ENCODE measurements at places on chromosomes 4 and X.

DNA sequence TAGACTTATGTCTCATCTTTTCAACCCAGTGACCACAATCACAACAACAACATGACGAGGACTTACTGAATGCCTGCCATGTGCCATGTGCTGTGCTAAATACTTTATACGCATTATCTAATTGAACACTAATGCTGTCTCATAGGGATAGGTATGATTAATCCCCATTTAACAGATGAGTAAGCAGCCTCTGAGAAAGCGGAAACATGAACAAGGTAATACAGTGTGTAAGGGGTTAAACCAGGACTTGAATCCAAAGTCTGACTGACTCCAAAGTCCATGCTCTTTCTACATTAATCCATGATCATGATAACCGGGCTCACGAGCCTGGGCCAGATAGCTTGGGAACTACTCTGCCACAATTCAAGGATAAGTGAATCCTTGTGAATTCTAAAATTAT lies 105.3 kb upstream of the MBNL3 start:
- DNase-seq: no peak

GRCh38 chrX:15107367-15107988 lies 162.4 kb downstream of the ASB9 start:
- no peak for DNase-seq

DNA sequence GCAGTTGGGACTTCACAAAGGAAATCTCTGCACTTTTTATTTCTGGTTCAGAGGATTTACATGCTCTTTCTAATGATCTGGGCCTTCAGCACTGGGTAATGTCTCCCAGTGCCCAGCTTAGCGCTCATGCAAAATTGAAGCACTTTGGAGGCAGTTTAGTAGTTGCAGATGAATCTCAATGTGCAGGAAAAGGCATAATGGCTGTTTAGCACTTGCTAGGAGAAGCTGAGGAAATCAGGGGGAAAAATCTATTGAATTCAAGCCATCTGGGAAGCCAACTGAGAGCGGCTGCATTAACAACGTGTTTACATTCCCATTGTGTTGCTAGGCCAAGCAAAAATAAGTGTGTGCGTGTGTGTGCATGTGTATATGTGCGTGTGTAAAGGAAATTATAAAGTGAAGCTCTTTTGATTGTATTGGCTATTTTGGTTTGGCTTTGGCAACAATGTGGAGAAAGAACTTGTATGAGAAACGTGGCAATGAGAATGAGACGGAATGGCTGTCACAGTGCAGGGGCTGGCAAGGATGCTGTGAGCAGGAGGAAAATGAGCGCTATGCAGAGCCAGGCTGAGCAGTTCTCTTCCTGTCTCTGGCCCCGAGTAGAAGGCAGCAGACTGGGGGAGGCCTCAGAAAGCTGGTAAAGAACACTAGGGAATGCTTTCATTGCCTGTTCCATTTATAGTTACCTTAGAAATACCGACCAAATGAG lies 231.5 kb downstream of the UNC5C start:
- DNase-seq: no peak

GRCh38 chr4:123421227-123421936 lies 24.8 kb downstream of the SPRY1 start:
- DNase-seq: no peak

DNA sequence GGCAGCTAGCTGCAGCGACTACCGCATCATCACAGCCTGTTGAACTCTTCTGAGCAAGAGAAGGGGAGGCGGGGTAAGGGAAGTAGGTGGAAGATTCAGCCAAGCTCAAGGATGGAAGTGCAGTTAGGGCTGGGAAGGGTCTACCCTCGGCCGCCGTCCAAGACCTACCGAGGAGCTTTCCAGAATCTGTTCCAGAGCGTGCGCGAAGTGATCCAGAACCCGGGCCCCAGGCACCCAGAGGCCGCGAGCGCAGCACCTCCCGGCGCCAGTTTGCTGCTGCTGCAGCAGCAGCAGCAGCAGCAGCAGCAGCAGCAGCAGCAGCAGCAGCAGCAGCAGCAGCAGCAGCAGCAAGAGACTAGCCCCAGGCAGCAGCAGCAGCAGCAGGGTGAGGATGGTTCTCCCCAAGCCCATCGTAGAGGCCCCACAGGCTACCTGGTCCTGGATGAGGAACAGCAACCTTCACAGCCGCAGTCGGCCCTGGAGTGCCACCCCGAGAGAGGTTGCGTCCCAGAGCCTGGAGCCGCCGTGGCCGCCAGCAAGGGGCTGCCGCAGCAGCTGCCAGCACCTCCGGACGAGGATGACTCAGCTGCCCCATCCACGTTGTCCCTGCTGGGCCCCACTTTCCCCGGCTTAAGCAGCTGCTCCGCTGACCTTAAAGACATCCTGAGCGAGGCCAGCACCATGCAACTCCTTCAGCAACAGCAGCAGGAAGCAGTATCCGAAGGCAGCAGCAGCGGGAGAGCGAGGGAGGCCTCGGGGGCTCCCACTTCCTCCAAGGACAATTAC lies 1.4 kb downstream of the AR start:
- no peak for DNase-seq

- DNase-seq: no peak
Measured at GRCh38 chr4:22510750-22511149, 5.1 kb downstream of the ADGRA3 start.

- no peak for DNase-seq
Measured at GRCh38 chr4:158410272-158410671, 111.4 kb upstream of the RXFP1 start.

- no peak for DNase-seq
Measured at GRCh38 chr4:70239131-70239883, 3.1 kb upstream of the CSN3 start.

DNA sequence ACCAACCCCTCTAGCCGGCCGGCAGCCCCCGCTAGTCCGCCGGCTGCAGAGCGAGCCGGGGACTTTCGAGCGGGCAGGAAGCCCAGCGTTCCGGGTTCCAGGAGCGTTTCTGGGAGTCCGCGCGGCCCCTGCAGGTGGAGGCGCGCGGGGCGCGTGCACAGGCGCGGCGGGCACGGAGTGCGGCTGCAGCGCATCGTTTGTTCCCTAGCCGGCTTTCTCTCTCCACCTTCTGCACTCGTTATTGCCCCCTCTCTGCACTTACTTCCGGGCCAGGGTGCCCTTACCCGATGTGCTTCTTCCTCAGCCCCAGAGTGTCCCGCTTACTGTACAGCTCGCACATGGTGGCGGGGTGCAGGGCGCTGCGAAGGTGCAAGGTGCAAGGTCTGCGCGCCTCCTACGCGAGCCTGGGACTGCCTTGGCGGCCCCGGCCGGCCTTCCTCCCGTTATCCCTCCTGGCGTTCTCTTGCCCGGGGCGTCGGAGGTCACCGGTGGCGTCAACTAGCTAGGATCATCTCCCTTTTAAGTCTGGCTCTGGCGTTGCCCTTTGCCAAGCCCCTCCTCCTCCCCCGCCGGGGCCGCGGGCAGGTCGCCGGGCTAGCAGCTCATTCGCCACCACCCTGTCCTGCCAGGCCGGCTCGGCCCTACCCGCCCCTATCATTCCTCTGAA lies at the start of gene ETNPPL:
Gene ETNPPL, minus strand, starts transcription at position 495 of the 667 bp plus-strand sequence. Its CDS starts 155 bp downstream, at position 340.
- DNase-seq: no peak

DNA sequence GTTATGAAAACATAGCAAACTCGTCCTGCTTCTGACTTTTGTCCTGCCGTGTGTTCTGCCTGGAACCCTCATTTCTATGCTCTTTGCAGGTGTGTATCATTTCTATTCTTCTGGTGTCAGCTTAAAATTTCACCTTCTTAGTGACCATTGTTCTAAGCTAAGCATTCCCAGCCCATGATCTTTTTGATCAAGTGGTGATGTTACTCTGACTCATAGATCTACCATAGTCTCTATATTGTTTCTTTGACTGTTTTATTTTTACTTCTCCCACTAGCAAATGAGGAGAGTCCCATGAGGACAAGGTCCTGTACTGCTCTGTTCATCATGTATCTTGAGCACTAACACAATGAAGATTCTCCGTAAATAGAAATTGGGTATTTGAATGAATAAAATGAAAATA lies 14.1 kb upstream of the CXCL6 start:
- no peak for DNase-seq

GRCh38 chr4:6011686-6012085 lies 6.5 kb downstream of the C4orf50 start:
- no peak for DNase-seq

GRCh38 chr4:102799816-102800215 lies 27.5 kb downstream of the UBE2D3 start:
- no peak for DNase-seq

GRCh38 chrX:76148041-76148665 lies 24.7 kb upstream of the PBDC1 start:
- DNase-seq: no peak

GRCh38 chr4:87071401-87071800 lies 136.6 kb downstream of the AFF1 start:
- no peak for DNase-seq

GRCh38 chr4:12924253-12924652 lies 559.9 kb downstream of the RAB28 start:
- DNase-seq: no peak

DNA sequence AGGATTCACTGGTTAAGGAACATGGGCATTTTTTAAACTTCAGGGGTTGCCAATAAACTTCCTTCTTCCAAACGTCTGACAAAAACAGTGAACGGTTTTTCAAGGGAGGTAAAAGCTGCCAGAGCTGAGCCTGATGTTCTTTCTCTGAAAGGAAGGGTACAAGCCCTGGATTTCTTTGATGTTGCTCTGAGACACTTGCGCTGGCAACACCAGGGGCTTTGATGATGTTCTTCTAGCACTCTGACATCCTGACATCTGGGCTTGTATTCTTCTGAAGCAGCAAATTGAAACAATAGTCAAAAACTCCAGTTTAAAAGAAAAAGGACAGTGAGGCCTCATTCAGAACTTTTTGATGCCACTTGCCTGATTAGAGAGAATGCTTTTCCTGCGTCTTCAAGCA lies 11.8 kb downstream of the FTHL17 start:
- DNase-seq: no peak

DNA sequence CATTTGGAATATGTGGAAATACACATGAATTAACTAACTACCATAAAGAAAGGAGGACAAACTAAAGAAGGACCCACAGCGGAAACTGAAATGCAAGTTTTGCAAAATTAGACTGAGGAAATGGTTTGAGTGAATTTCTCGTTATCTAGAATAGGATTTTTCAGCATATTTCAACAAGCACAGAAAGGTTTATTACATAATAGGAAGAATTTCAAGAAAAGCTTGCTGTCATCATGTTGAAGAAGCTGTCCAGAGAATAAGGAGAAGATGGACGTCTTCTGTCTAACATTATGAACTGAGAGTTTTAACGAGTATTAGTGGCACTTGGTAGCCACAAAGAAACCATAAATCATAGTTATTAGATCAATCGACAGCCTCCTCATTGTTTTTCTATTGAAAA lies 45.0 kb downstream of the TEC start:
- DNase-seq: no peak

DNA sequence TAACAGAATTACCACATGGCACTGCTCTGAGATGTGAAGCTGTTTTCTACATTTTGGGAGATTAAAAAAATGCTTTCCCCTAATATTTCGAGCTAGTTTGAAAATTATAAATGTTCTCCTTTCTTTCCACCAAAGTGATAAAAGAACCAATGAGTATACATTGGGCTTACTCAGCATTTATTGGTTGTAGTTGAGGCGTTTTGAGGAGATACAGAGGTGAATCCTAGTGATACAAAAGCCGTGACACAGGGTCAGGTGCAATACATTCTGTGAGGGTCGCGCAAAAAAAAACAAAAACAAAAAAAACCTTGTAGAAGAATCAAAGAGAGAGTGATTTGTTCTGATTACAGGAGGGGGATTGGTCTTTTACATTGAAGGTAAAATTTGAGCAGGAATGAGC lies 32.4 kb upstream of the CYP4V2 start:
- DNase-seq: no peak

DNA sequence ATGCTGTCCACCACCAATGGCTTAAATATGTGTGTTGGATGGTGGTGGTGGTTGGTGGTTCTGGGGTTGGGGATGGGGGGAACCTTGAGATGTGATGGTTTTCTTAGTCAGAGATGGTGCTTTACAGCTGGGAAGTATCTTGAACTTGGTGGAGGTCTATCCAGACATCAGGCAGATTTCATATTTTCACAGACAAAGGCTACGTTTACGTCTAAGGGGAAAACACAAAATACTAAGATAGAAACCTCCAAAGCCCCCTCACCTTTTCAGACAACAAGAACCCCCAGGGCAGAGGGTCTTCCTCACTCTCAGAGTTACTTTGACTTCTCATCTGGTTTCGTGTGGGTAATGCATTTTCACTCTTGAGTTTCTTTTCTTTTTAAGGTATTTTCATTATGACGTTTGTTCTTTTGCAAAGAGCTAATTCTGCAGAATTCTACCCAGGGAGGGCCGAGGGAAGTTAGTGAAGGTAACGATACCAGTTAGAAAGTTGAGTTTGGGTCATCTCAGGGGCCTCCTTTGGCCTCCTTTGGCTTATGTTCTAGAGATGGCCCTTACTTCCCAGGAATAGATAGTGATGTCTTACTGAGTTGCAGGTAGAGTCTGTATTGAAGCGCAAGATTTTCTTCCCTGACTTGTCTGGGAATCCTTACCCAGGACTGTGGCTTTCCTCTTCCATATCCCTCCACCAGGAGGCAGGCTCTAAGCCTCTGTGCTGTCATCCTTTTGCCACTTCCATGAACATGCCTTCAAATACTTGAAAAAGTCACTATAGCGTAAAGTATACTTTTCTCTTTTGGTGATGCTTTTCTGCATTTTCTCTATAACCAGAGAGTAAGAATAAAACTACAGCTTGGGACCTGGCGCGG lies 31.9 kb downstream of the RHOH start:
- no peak for DNase-seq

DNA sequence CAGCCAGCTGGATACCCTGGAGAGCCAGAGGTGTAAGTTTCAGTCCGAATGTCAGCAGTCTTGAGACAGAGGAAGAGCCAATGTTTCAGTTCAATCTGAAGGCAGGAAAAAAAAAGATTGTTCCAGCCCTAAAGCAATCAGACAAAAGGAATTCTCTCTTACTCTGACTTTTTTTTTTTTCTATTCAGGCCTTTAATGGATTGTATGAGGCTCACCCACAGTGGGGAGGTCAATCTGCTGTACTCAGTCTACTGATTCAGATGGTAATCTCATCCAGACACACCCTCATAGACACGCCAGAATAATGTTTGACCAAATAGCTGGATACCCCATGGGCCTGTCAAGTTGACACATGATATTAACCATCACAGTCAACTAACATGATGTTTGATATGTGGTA lies 51.9 kb downstream of the TEX13A start:
- DNase-seq: no peak

- DNase-seq: no peak
Measured at GRCh38 chrX:40325161-40325560, 227.4 kb upstream of the BCOR start.

DNA sequence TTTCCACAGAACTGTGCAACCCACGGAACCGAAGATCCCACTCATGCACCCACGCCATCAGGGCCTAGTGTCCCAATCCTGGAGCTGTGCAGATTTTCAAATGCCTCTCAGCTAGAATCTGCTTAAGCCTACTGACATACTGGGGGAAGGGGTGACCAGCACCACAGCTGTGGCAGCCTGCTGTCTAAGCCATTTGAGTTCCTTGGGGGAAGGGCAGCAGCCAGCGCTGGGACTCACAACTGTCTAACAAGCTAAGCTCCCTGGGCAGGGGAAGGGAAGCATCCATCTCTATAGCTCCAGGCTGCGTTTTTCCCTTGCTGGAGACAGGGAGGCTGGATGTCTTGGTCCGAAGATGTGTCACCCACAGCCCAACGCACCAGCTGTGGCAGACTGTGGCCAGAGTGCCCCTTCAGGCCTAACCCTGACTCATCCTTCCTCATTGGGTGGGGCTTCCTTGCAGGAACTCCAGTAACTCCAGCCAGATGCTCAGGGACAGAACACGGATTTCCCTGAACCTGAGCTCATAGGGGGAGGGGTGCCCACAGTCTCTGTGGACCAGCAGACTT lies 194.8 kb downstream of the CHRDL1 start:
- no peak for DNase-seq

Measured in NCI-H1436 treated with DMSO at 0.1 percent for 48 hours (cell line).